ENCODE measurements at places on chromosomes 4 and X. TPM values are rescaled to one million over a fixed set of nuclear protein-coding genes. Genes with fewer than 3 reads are reported as not detected.

The XAGE1A gene
- total RNA-seq, result not detected

The NXF2 gene
- not detected for total RNA-seq

The GRIA2 gene
- total RNA-seq, result 0.17 TPM

The ESX1 gene
- not detected for total RNA-seq

The XG gene
- 1.3 TPM for total RNA-seq

The MAGEC2 gene
- 0.17 TPM for total RNA-seq

The FABP2 gene
- not detected for total RNA-seq

The IQCM gene
- total RNA-seq, result under 0.01 TPM

The NEIL3 gene
- 4.5 TPM for total RNA-seq

The CLDN34 gene
- total RNA-seq, result not detected

The PRPS2 gene
- 44.2 TPM for total RNA-seq

The DUX4 gene
- not detected for total RNA-seq

The SPACA5 gene
- not detected for total RNA-seq

The ELK1 gene
- 14.4 TPM for total RNA-seq

The CFP gene
- 0.17 TPM for total RNA-seq
